Stimulated activated CD4-positive, alpha-beta T cell treated with anti-CD3 and anti-CD28 coated beads, Interleukin-4, amount 100 ng/mL, for 48 hours (primary cell): ENCODE measurements at places on chromosomes 6 and 20.

- no peak for DNase-seq
These were observed 27.8 kb upstream of the ERVFRD-1 start for GRCh38 chr6:11139051-11139960.

DNA sequence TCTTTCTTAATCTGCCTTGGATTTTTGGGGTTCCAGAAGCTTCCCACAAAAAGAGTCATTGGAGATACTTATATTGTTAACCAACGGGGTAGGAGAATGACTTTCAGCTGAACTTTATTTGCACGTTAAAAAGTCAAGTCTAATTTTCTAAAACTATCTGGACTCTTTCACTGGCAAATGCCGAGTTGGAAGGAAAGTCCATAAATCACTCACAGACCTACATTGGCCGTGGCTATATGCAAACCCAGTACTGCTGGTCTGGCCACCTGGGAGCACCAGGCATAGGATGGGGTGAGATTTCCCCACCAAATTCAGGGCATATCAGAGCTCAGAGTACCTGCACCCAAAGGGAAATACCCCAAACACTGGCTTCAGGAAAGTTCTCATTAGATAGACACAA, 71.3 kb upstream of the SALL4 start:
- no peak for DNase-seq

DNA sequence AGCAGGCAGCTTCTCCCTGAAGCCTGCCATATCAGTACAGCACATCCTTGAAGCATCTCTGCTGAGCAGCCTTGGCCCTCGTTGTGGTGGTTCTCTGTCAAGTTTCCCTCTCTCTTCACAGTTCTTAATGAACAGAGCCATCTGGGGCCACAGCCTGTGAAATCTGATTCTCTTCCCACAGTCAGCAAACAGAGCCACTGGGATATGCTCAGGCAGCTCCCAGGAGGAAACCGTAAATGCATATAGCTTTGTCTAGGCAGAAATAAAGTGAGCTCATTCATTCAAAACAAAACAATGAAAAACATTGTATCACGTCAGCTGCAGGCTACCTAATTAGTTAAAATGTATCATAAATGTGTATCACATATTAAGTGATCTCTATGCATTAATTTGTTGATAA, 80.3 kb downstream of the TBC1D7 start:
- no peak for DNase-seq

GRCh38 chr20:60117065-60117464, 158.8 kb downstream of the CDH26 start:
- DNase-seq: no peak

- no peak for DNase-seq
These were observed 70.7 kb upstream of the PRSS16 start for GRCh38 chr6:27176523-27177484.
